ENCODE measurements at places on chromosomes 7 and 10. TPM values are rescaled to one million over a fixed set of nuclear protein-coding genes. Genes with fewer than 3 reads are reported as not detected.

DLX5 gene
- total RNA-seq = not detected

DPYSL4 gene
- total RNA-seq = not detected

PVRIG gene
- 86.6 TPM for total RNA-seq

EIF3A gene
- 161 TPM for total RNA-seq

SEPTIN14 gene
- total RNA-seq = not detected

TFEC gene
- 2.2 TPM for total RNA-seq

ELOVL3 gene
- not detected for total RNA-seq

GIMAP6 gene
- not detected for total RNA-seq

KNDC1 gene
- not detected for total RNA-seq

RNF148 gene
- not detected for total RNA-seq

MDFIC gene
- total RNA-seq = not detected

PON1 gene
- not detected for total RNA-seq

CYP3A7 gene
- not detected for total RNA-seq

ZNF487 gene
- total RNA-seq = 5.0 TPM

FGF8 gene
- total RNA-seq = 0.86 TPM

BHLHA15 gene
- total RNA-seq = 4.3 TPM

GPR37 gene
- not detected for total RNA-seq
